ENCODE measurements at places on chromosomes 11 and 22.

- no peak for DNase-seq
These were observed 112.7 kb upstream of the OR4B1 start for GRCh38 chr11:48103621-48104567.

DNA sequence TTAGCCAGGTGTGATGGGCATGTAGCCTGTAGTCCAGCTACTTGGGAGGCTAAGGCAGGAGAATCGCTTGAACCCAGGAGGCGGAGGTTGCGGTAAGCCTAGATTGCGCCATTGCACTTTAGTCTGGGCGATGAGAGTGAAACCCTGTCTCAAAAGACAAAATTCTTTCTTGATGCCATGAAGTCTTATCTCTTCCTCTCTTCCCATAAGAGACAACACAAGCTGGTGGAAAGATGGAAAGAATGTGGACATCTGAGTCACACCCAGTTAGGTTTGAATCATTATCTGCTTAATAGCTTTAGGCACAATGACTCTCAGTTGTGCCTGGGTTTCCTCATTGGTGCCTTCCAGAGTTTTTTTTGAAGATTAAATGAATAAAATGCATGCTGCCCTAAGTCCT, 35.3 kb downstream of the KREMEN1 start:
- no peak for DNase-seq

GRCh38 chr11:44528103-44528502, 37.4 kb upstream of the CD82 start:
- DNase-seq: no peak

GRCh38 chr22:23353696-23354095, 173.4 kb downstream of the BCR start:
- DNase-seq: no peak

GRCh38 chr11:72247584-72247983, 3.6 kb upstream of the PHOX2A start:
- no peak for DNase-seq
